ENCODE measurements at places on chromosomes 16 and 17.

DNA sequence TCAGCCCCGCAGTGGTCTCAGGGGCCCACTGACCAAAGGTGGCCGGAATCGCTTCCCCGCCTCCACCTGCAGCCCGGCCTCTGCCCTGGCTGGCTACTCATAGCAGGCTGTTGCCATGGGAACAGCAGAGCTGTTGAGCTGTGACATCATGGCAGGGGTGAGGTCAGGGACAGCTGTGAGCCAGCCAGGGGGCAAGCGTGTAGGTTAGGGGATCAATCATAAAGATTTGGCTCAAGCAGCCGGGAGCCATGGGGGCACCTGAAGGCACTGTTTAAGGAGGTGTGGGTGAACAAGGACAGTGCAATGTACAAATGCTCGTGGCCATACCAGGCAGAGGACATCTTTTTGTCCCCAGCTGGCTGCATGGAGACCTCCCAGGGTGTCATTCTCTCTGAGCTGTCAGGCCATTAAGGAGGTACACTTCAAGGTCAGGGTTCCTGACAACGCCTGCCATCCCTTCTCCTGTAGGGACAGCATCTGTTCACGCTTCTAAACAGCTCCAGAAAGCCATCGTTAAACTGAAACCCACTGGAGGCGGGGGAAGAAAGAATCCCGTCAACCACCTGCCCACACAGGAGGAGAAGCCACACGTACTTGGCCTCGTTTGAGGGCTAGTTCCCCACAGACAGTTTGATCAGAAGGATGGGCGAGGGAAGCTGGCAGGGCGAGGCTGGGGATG is at the start of gene CEP295NL:
Gene CEP295NL (minus strand): TSS at position 101 of the 679 bp plus-strand sequence. CDS start 1,373 bp downstream, outside the sequence.
- DNase-seq = no peak

DNA sequence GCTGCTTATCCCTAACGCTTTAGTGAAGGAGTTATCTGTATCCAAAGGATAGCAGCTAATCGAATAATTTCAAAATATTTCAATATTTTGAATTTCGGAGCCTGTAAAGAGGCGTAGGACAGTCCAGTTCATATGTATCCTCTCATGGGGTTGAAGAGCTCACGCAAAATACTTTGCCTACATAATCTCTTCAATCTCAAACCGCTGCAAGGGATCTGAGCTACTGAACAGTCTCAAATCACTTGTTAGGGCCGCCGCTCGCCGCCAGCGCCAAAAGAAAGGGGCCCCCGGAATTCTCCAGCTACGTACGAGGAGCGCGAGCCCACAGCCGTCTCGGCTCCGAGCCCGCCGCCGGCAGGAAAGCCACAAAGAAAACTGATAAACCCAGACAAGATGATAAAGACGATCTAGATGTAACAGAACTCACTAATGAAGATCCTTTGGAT is 601 bp upstream of the RFWD3 start:
- DNase-seq = no peak

DNA sequence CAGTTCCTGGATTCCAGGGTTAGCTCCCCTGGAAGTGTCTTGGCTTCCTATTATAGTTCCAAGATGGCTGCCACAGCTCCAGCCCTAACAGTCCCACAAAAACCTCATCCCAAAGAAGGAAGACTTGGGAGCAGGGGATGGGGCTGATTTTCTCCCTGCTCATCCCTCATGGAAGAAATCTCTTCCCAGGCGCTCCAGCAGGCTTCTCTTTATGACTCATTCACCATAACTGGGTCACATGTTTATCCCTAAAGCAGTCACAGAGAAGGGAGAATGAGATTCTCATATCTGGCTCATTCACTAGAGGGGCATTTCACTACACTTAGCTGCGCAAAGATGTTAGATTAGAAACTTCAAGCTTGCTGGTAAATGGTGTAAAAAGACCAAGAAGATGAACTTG is 206.5 kb upstream of the IRX3 start:
- DNase-seq = no peak

GRCh38 chr17:59470624-59471297 is 94.6 kb upstream of the DHX40 start:
- DNase-seq = no peak

DNA sequence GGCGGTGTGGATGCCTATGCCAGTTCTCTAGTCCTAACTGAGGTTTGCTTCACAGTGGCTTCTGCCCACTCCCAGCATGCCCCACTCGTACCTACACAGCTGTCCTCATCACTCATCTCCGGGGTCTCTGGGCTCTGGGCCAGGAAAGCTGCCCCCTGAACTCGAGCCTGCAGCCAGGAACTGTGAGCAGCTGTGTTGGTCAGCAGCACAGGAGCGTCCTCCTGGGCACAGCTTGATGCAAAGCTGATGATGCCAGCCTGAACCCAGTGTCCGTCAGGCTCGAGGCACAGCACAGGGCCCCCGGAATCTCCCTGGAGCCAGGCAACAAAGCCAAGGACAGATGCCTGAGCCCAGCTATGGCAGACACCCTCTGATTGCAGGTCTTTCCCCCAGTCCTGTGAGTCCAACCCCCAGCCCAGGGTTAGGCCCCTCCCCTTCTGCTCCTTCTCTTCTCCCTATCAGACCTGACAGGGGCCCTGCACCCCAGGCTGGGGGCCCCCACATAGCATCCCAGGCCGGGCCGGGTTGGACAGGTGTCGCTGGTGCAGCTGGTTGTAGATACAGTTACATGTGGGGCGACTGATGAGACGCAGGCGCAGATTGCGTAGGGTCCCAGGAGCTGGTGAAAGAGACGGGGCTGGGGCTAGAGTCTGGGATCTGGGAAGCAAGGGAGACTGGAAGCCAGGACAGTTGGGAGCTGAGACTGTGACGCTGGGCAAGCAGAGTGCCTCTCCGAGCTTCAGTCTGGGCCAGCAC is 2.7 kb downstream of the PRSS53 start:
- no peak for DNase-seq

DNA sequence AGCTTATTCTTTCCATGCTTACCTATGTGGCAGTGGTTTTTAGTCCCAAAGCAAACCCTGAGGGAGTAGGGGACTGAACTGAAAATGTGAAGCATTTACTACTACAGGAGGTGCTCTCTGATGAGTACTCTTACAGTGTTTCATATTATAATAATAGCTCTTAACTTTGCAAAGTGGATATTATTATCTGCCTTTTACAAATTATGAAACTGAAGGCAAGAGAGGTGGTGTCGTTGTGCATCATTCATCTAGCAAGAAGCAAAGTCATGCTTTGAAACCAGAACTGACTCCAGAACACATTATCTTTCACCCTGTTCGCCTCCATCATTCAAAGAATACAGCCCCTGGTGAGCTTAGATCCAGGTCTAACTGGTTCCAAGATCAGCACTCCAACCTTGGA is 8.2 kb upstream of the KCNH6 start:
- DNase-seq = no peak

- DNase-seq = no peak
Measured at GRCh38 chr16:27113341-27113841, 46.7 kb downstream of the C16orf82 start.

DNA sequence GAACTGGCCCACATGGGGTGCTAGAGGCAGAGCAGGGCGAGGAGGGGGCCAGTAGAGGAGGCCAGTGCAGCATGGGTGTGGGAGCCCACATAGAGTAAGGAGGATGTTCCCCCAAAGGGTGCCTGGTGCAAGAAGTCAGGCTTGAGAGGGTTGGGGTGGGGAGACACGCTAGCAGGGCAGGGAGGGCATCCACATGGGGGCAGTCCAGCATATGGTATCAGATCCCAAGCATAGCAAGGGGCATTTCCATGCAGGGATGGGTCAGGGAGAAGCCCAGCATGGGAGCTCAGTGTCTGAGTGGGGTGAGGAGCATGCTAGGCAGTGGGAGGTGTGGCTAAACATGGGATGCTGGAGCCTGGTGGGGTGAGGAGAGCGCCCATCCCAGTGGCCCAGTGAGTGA is 213.7 kb downstream of the COPRS start:
- DNase-seq = no peak

DNA sequence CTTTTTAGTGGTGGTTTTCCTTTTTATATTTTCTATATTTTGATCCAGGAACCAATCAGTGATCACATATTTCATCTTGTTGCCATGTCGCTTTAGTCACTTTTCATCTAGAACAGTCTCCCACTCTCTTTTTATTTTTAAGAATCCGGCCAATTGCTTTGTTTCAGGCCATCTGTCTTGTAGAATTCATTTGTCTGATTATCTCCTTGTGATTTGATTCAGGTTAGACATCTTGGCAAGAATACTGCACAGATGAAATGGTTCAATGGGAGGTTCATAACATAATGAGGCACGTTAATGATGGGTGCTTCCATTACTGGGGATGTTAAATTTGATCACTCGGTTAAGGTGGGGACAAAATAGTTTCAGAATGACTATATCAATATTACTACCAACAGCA is 49.1 kb downstream of the NUP88 start:
- no peak for DNase-seq

DNA sequence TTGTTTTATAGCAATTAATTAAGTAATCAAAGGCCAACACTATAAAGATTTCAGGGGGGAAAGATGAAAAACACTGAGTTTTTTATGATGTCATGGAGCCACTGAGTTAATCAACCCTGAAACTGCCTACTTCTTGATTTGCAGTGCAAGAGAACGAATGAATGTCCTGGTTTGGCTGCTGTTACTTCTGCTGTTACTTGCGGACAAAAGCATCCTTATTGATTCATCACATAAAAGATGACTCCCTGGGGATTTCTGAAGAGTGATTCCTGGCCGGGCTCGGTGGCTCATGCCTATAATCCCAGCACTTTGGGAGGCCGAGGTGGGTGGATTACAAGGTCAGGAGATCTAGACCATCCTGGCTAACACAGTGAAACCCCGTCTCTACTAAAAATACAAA is 10.9 kb upstream of the SPNS3 start:
- no peak for DNase-seq

DNA sequence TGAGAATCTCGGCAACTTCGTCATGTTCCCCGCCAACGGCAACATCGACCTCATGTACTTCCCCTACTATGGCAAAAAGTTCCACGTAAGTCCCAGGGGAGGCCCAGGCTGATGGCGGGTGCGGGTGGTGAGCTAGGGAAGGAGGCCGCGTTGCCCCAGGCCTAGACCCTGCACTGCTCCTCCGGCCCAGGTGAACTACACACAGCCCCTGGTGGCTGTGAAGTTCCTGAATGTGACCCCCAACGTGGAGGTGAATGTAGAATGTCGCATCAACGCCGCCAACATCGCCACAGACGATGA is 4.8 kb downstream of the ATP1B2 start:
- no peak for DNase-seq

DNA sequence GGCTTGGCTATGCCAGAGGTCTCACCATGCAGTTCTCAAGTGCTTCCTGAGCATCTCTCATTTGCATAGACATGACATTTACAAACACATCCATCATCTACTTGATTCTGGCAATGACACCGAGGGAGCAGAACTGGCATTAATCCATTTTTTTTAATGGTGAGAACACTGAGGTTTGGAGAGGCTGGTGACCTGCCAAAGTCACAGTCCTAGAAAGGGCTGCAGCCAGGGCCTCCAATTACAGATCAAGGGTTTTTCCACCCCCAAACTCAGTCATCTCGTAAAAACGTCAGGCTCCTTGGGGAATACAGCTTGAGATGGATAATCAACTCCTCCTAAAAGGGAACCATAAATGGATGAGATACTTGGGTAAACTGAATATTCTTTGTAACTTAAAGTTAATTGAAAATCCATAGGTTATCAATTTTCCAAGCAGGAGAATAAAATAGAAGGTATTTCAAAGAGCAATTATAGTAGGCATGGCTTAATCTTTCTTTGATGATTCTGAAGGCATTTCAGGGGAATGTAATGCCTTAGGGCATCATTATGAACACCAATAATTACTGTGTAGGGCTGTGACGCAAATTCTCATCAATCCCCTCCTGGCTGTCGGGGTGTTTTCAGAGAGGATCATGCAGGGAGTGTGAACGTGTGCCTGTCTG is 9.4 kb upstream of the MEOX1 start:
- DNase-seq = no peak

DNA sequence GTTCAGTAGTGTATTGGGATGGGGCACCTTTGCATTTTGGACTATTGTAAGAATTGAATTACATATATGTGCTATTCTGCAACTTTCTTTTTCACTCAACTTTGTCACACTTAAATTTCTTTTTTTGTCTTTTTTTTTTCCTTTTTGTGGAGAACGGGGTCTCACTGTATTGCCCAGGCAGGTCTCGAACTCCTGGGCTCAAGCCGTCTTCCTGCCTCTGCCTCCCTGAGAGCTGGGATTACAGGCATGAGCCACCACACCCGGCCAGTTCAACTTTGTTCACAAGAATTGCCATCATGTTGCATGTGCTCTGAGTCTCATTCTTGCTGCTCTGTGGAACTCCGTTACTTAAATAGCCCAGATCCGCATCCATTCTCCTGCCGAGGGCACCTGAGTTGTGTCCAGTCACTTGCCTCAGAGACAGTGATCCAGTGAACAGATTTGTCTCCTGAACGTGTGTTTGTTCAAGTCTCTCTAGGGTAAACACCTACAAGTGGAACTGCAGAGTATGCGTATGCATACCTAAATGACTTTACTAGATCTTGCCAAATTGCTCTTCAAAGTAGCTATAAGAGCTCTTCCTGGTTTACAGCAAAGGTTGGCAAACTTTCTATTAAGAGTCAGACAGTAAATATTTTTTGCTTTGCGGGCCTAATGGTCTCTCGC is 3.4 kb upstream of the SLC38A10 start:
- DNase-seq = no peak

DNA sequence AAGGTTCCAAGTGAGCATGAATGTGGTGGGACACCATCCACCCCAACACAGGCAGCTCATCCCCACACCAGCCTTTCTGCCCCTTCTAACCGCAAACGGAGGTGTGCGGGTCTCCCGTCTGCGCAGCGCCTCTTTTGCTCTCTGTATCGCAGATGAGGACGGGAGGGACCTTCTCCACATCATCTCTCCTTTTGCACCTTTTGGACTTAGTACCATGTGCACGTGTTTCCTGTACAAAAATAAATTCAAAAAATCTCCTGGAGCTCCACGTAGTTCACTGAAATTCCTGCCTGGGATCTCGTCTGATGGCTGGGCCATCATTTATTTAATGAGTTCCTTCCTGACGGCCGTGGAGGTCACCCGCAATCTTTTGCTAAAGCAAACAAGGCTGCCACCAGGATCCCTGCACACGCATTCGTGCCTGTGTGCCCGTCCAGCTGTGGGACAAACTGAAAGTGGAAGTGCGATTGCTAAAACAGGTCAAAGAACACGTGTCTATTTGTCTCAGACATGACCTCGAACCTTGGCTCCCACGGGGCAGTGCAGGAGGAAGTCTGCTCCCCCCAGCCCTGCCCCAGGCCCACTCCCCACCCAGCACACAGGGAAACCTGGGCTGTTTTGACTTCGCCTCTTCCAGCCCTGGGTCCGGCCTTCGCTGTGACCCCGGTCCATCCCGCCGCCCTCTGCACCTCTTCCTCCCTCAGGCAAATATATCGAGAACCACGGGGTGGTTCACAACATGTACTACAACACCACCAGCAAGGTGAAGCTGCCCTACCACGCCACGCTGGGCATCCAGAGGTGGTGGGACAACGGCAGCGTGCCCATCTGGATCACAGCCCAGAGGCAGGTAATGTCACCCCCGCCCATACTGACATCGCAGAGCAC is 2.3 kb downstream of the ENPP7 start:
- DNase-seq = no peak

GRCh38 chr16:68319185-68319908 is 8.5 kb downstream of the PRMT7 start:
- DNase-seq = no peak

GRCh38 chr16:56137269-56137668 is 54.0 kb upstream of the GNAO1 start:
- DNase-seq = no peak

GRCh38 chr16:23486480-23486879 is 23.8 kb downstream of the GGA2 start:
- no peak for DNase-seq
